CD8-positive, alpha-beta T cell (primary cell): ENCODE measurements at places on chromosomes 6 and 20. TPM values are rescaled to one million over a fixed set of nuclear protein-coding genes. Genes with fewer than 3 reads are reported as not detected.

Gene FIG4
- 2.3 TPM for total RNA-seq

DNA sequence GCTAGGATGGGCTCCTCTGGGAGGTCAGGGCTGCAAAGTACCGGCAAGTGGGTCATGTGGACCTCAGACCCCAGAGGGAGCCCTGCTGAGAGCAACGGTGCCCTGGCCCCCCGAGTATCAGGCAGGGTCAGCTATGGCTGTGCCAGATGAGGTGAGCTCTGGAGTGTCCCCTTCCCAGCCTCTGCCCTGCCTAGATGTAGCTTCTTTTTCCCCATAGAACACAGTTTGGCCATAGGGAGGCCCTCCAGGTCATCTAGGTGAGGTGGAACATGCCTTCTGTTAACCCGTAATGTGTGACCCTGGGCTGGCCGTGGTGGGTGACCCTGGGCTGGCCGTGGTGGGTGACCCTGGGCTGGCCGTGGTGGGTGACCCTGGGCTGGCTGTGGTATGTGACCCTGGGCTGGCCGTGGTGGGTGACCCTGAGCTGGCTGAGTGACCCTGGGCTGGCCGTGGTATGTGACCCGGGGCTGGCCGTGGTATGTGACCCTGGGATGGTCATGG lies 21.2 kb upstream of the PCMTD2 start:
- no peak for DNase-seq

DNA sequence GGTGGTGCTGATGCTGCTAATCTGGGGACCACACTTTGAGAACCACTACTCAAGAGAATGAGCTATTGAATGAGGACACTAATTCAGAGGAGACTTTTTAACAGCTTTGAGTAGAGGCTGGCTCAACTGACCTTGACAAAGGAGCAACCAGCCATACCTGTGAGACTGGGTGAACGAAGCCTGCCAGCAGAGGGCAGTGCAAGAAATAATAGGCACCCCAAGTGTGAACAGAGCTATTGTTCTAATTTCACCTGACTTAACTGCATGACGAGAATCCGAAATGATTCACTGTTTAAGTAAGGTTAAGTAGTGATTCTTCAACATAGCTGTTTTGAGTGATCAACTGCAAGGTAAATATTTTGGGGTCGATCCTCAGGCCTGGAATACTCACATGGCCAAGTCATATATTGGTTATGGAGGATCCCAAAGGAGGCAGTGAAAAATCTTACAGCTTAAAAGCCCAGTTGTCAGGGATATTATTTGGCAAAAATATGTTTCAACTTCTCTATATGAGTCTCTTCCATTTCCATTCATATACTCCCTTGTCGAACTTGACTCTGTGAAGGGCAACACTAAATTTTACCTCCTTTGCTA lies 550.5 kb upstream of the MARCKS start:
- peak; percentile 25 for DNase-seq

GRCh38 chr6:32845384-32845884 lies 1.6 kb upstream of the PSMB8 start:
- DNase-seq, result peak; percentile 80

Gene BPIFA1
- total RNA-seq, result not detected

Gene LAMA5
- 0.28 TPM for total RNA-seq

GRCh38 chr6:38024908-38025307 lies 205.4 kb downstream of the ZFAND3 start:
- no peak for DNase-seq
